ENCODE measurements at places on chromosomes 5 and 9. TPM values are rescaled to one million over a fixed set of nuclear protein-coding genes. Genes with fewer than 3 reads are reported as not detected.

- DNase-seq: no peak
Observed at GRCh38 chr9:21473236-21473635, 8.9 kb downstream of the IFNE start.

GRCh38 chr9:135334953-135335460, 144.6 kb upstream of the PPP1R26 start:
- DNase-seq: no peak

DNA sequence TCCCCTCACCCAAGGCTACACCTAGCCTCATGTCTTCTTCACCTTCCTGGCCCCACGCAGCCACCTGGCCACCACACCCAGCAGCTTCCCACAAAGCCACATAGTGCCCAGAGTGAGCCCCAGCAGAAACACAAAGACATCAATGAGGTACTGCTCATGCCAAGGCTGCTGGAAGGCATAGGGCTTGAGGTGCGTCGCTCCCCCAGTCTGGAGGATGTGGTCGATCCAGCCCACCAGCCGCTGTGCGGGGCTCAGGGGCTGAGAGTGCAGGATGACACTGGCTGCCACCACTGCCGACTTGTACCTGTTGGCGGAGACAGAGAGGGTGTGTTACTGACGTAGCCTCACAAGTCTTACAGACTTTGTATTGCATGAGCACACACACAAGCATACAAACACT, 15.8 kb upstream of the CAPSL start:
- no peak for DNase-seq

Gene TLX3
- not detected for total RNA-seq

Gene MTX3
- total RNA-seq: 13.6 TPM

Gene ADAMTSL2
- 2.1 TPM for total RNA-seq

GRCh38 chr5:137236252-137236651, 262.9 kb downstream of the SPOCK1 start:
- no peak for DNase-seq

Gene BASP1
- total RNA-seq: 5.2 TPM

GRCh38 chr9:113857875-113858274, 18.2 kb upstream of the ZNF618 start:
- DNase-seq: no peak

- no peak for DNase-seq
Observed at GRCh38 chr5:73709536-73710129, 83.6 kb downstream of the ARHGEF28 start.

DNA sequence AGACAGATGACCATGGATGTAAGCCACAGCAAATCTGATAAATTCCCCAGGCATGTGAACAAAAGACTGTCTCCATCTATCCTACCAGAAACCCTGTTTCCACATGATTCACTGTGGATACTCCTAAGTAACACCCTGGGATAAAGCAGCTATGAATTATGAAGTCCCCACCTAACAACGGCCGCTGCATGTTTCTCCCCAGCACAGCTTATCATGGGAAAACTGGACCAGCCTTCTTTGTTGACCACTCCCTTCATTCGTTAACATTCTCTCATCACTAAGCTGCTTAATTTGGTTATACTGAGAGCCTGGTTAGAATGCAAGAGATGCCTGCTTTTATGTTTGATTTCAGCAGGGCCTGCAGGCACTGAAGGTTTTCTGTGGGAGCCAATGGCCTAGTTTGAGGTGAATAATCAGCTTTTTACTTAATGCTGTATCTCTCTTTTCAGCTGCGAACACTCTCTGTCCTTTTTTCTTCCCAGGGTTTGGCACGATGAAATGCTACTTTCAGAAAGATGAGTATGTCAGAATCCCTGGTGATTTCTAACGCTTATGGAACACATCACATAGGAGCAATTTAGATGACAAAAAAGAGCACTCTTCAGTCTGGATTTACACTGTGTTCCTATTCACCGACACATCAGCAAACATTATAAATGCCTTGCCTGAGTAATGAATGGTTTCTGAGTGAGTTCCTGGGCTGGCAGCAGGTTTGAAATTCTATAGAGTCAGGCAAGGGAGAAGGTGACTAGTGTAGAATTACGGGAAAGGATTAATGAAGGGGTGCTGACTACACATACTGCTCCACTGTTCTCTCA, 318.4 kb upstream of the ZNF608 start:
- no peak for DNase-seq

Gene TMC1
- total RNA-seq: 1.5 TPM

GRCh38 chr9:31103836-31104235, 1280.6 kb upstream of the ACO1 start:
- no peak for DNase-seq

GRCh38 chr5:14406554-14406849, 175.1 kb upstream of the OTULINL start:
- no peak for DNase-seq

Gene C9
- not detected for total RNA-seq

GRCh38 chr9:106657926-106658325, 205.0 kb upstream of the ZNF462 start:
- DNase-seq: no peak

DNA sequence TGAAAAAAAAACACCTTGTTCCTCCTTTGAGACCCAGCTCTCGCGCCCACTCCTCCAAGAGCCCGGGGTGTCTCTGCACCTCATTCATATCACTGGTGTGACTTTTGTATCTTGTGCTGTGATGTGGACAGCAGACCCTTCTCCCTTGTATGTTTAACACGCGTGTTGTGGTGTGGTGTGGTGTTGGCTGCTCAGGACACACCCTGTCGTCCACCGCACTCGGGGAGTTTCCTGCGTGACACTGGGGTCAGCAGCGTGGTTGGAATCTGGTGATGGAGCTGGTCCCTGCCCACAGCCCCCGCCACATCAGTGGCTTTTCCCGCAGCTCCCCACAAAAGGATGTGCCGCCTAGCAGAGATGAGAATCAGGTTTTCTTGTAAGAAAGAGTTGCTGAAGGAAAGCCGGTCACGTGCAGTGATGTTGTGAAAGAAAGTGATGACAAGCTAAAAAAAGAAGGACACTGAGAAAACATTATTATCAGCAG, 61.5 kb downstream of the TENT4A start:
- no peak for DNase-seq

DNA sequence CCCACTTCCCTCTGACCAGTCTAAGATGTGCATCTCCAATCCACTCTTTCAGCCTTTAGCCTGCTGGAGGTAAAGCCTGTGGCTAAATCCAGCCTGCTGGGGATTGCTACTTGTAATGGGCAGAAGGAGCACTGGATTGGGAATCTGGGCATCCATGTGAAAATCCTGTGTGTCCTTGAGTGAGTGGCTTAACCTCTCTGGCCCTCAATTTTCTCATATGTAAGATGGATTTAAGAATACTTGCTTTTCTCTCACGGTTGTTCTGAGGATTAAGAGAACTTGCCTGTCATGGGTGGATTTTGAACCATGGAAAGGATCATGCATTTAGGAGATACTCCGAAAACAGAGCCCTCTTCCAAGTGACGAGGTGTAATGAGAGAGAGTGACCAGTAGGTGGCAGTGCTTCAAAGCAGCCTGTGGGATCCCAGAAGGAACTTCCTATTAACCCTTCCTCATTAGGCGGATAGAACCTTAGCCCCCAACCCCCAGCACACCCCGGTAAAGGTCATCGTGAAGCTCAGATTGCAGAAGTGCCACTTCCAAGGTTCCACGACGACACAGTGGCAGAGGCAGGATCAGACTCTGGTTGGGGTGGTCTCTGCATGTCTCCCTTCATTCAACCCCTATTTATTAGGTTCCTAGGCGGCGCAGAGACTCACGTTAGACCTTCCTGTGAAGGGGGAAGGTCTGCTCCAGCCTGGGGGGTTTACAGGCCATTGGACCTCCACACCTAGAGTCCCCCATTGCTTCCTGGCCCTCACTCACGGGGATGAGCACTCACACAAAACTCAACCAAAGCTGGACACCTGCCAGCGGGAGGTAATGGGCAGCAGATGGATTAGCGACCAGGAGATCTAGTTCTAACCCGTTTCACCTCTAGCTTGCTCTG, 68.7 kb upstream of the ZNF618 start:
- no peak for DNase-seq

GRCh38 chr9:34612788-34613390, 992 bp upstream of the RPP25L start:
- DNase-seq: no peak

DNA sequence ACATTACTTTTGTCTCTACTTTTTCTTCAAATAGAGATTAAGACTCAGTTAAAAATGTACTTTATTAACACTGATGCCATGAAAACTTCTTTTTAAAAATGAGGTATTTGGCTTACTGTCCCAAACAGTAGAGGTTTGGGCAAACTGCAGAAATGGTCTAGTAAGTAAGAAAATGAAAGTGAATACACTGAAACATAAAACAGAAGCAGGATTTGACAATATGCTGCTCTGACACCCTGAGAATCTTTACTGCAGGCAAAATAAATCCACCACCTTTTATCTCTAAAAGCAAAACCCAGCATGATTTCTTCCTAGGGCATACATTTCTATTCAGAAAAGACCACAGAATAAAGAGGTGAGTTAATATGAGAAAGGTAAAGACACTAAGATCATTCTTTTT, 86.2 kb downstream of the SLC38A9 start:
- DNase-seq: no peak

DNA sequence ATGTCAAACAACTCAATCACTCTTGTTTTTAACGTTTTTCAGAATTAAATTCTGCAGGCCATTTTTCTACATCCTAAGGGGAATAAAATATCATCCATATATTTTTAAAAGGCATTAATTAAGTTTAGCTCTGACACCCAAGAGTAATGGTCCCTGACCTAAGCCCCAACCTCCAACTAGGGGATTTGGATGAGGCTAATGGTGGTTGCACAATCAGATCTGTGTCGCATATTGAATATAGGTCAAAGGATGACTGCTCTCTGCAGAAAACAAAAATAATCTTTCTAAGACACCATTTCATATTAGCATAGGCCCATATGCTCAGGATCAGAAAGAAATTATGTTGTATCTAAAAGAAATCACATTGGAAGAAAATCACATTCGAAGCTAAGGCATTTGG, 20.7 kb downstream of the CDH6 start:
- DNase-seq: no peak

- DNase-seq: no peak
Observed at GRCh38 chr9:81613002-81613812, 76.1 kb downstream of the TLE1 start.

DNA sequence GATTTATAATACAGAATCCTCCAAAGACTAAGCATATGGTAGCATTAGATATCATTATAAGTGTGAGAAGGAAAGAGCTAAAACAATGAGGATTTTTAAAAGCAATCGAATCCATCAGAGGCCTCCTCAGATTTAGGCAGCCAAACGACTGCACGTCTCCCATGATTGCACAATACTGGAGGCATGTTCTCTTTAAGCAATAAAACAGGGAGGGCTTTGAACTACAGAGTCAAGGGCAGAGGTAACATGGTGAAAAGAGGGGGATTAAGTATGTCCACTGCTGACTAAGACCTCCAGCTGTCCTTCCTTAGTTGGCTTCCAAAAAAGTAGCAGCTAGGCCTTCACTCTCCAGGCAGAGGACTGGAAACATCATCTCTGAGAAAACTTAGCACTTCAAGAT, 298.7 kb upstream of the RGMB start:
- no peak for DNase-seq

Gene CDH9
- total RNA-seq: not detected

Measured in esophagus squamous epithelium (tissue), 5 donors.